Brain (organoid and tissue), 16 donors: ENCODE measurements at places on chromosomes 3 and 15. TPM values are rescaled to one million over a fixed set of nuclear protein-coding genes. Genes with fewer than 3 reads are reported as not detected.

Gene RAB43
- 1.8 TPM for polyA plus RNA-seq

Gene FAM98B
- 18.6 TPM for polyA plus RNA-seq

Gene IGSF10
- polyA plus RNA-seq: 10.2 TPM

Gene RGMA
- 57.8 TPM for polyA plus RNA-seq

Gene RASGRF1
- polyA plus RNA-seq: 9.4 TPM

Gene CLDN16
- polyA plus RNA-seq: not detected

Gene CIB1
- polyA plus RNA-seq: 40.0 TPM

Gene SLMAP
- polyA plus RNA-seq: 4.5 TPM

Gene SLC9A9
- polyA plus RNA-seq: 4.9 TPM

Gene BRPF1
- polyA plus RNA-seq: 13.3 TPM

Gene GATA2
- polyA plus RNA-seq: 3.7 TPM

Gene TGM5
- not detected for polyA plus RNA-seq

Gene CCRL2
- polyA plus RNA-seq: 0.53 TPM

Gene FOXB1
- 1.9 TPM for polyA plus RNA-seq

Gene MUSTN1
- polyA plus RNA-seq: 25.5 TPM

Gene PLA2G4B
- 1.2 TPM for polyA plus RNA-seq

Gene PLSCR5
- not detected for polyA plus RNA-seq

Gene SLC22A13
- not detected for polyA plus RNA-seq

Gene MRPL3
- polyA plus RNA-seq: 67.0 TPM

Gene PSTPIP1
- 2.4 TPM for polyA plus RNA-seq

Gene ECE2
- polyA plus RNA-seq: 9.5 TPM

Gene SLC6A6
- polyA plus RNA-seq: 5.2 TPM

Gene CSPG4
- 11.3 TPM for polyA plus RNA-seq

Gene LTK
- 2.4 TPM for polyA plus RNA-seq

Gene CPLX3
- polyA plus RNA-seq: 2.1 TPM

Gene DNAH12
- polyA plus RNA-seq: not detected

Gene IQCH
- polyA plus RNA-seq: 3.9 TPM

Gene CP
- 8.1 TPM for polyA plus RNA-seq

Gene GOLGA6D
- not detected for polyA plus RNA-seq

Gene CD80
- polyA plus RNA-seq: not detected

Gene TTLL13
- polyA plus RNA-seq: not detected

Gene NANOGP8
- not detected for polyA plus RNA-seq

Gene LSAMP
- 21.4 TPM for polyA plus RNA-seq

Gene ITPKA
- 17.4 TPM for polyA plus RNA-seq

Gene FAM107A
- polyA plus RNA-seq: 470 TPM
